CD4-positive, alpha-beta T cell treated with Interleukin-15 for 1 hour (primary cell): ENCODE measurements at places on chromosomes 3 and 15.

GRCh38 chr3:197487911-197488391 is 67.8 kb downstream of the BDH1 start:
- DNase-seq = no peak

GRCh38 chr15:31274496-31275330 is 51.9 kb upstream of the KLF13 start:
- DNase-seq = no peak

GRCh38 chr3:26205475-26205874 is 415.6 kb downstream of the OXSM start:
- no peak for DNase-seq

GRCh38 chr15:80183886-80184285 is 31.1 kb downstream of the FAH start:
- no peak for DNase-seq

GRCh38 chr3:33717616-33717865 is 513 bp downstream of the CLASP2 start:
- DNase-seq = peak; percentile 60

DNA sequence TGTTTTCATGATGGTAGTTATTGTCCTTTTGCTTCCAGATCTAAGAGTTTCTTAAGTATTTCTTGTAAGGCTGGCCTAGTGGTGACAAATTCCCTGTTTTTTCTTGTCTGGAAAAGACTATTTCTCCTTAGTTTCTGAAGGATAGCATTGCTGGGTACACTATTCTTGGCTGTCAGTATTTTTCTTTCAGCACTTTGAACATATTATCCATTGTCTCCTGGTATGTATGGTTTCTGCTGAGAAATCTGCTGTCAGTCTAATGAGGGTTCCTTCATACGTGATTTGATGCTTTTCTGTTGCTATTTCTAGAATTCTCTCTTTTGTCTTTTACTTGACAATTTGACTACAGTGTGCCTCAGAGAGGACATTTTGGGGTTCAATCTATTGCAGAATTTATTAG is 134.3 kb downstream of the CGGBP1 start:
- no peak for DNase-seq

DNA sequence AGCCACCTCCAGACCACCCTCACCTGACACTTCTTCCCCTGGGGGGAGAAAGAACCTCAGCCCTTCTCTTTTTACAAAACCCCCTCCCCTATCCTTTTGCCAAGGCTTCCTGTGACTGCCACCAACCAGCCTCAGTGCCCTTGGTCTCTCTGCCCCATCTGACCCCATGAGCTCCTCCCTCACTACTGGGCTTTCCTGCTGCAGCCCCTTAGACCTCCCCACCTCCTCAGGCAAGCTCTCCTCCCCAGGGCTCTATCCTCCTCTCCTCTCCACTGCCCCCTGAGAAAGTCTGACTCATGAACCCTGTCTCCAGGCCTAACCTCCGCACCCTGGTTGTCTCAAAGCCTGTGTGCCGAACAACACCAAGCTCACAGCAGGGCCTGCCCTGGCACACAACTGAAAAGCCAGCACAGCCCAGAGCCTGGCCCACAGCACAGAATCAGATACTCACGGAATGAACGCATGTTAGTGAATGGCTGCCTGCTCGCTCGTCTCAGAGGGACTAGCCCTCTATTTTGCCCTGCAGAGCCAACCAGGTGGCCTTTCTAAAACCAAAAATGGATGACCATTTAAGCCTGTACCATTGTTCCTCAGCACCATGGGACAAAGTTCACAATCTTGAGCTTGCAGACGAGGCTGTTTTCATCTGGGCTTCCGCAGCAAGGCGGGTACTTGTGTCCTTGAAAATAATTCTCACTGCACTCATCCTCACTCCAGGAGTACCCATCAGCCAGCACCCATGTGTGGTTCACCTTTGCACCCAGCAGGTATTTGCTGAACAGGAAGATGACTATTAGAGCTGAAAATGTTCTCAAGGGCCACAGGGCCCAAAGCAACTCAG is 1.7 kb downstream of the CHDH start:
- no peak for DNase-seq

DNA sequence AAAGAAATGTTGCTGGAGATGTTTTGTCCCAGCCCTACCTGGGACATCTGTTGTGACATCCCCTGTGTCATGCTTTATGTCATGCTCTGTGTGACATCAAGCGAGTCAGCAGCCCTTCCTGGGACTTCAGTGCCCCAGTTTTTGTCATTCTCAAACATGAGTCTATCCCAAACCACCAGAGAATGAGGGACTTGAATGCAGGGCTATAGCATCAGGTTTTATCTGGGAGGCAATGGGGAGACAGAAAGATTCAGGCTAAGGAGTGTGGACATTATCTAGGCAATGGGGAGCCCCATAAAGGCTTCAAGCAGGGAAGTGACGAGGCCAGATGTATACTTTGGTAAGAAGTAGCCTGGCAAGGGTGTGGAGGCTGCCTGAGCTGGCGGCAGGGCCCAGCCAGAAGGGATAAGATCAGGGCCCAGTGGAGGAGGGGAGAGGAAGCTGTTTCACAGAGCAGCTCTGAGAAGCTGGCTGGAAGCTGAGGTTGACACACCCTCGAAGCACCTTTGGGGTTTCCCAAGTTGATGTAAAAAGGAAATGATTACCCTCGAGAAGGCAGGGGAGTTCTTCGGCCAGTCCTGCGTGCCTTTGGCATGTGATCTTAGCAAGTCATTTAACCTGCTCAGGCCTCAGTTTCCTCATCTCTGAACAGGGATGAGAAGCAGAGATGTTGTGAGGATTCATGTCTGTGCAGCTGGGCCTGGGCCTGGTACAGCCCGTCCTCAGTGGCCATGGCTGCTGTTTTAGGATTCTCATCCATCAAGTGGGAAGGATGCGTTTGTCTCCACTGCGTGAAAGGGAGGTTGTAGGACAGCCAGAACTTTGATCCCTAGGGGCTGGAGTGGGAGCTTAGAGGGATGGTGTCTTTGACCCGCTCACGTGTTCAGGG is 34.3 kb downstream of the IRAK2 start:
- DNase-seq = peak; percentile 90

GRCh38 chr3:67361323-67361722 is 293.1 kb downstream of the SUCLG2 start:
- no peak for DNase-seq

DNA sequence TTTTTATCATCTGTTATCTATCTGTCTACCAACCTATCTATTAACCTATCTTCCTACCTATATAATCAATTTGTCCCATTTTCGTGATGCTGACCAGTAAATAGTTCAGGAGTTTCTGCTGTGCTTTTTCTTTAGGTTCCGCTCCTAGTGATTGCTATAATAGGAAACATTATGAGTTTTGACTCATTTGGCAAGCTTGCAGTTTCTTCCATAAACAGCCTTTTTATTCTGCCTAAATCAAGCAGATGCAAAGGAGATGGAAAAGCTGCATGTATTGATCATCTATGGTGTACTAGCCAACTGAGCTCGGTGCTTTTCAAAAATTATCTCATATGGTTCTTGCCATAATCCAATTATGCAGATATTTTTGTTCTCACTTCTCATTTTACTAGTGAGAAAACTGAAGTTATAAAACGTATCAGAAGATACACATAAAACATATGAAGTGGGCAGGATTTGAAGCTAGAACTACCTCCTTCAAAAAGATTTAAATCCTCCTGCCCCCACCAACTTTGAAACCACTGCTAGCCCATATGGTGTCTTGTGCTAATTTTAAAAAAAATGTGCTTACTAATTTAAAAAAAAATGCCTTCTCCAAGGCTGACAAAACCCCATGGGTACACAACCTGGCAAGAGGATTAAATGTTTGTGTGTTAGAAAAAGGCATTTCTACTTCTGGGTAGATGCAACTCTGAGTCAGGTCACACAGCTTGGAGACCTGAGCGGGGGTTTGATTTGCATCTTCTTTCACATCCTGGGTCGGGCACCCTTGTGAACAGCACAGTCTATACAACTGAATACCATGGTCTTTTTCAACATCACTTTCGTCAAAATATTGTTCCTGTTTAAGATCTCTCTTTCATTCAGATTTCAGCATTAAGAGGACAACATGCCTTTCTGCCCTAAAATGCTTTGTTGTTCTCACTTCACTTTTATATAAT is 267.0 kb downstream of the CHL1 start:
- no peak for DNase-seq

DNA sequence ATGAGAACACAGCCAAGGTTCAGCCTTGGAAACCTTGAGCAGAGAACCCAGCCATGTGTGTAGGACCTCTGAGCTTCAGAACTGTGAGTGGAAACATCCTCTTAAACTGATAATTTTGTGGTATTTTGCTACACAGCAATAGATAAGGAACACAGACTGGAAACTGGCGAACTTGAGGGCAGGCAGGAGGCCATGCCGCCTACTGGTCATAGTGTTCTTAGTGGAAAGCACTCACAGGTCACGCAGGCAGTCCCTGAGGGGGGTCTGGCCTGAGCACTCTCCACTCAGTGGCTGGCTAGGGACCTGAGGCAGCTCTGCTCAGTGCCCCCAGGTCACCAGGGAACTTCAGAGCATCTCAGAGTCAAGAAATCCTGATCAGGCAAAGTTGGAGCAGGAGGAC is 9.7 kb upstream of the XIRP1 start:
- DNase-seq = no peak

DNA sequence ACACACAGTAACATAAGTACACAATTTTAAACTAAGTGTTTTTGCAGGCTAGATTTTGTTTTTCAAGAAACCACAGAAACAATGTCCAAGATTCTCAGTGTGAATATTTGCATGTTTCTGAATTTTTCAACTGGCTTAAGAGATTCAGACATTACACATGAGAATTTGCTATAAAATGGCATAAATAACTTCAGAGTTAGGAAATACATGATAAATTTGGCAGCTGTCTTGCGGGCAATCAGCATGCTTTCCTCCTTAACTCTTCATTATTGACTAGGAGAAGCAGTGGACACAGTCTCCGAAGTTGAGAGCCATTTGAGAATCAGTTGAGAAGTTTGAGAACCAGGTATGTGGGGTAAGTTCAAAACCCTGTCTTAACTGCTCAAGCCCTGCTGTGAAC is 625.6 kb upstream of the SGO1 start:
- DNase-seq = no peak

DNA sequence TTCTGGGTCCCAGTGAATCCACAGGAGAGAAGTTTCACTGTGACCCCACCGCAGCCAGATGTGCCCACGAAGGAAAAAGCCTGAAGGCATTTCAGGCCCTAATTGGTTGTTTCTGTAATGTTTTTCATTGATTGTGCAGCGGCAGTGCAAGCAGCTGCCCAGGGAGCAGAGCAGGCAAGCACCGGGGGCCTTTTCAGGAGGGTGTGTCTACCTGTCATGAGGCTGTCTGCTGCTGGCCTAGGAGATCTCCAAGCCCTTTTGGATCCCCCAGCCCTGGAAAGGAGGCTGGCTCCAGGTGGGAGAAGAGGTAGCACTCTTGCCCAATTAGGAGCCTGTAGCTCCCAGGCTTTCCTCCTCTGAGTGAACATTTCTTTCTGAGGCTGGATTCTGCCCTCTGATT is 108.8 kb downstream of the EPHB1 start:
- DNase-seq = no peak

DNA sequence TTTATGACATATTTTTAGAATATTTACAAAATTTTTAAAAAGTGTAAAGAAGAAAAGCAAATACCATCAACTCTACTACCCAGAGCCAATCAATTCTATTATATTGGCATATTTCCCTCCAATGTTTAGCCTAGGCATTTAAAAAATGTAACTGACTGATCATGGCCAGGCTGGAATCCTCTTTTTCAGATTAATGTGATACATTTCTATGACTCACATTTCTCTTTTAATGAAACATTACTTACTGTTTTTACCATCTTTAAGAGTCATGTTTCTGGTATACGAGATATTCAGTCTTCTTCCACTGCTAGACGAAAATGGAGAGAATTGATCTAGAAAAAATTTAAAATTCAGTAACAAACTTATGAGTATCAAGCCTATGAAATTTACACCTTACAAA is 53.4 kb upstream of the DCUN1D1 start:
- no peak for DNase-seq

GRCh38 chr3:124920718-124921117 is 13.8 kb downstream of the MUC13 start:
- DNase-seq = no peak

DNA sequence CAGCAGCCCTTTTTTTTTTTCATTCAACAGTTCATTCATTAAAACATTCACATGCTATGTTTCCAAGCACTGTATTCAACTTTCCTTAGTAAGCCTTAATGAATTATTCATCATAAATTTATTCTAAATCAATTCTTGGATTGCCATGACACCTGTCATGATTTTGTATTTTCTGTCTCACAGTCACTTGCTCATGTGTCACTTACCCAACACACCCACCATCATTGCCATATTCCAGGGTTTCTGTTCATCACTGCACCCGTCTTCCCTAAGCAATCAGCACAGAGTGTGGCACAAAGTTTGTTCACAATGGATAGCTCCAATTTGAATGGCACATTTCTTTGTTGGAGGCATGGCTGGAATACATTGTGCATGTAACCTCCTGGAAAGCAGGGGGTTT is 27.2 kb downstream of the CPNE4 start:
- DNase-seq = no peak

- no peak for DNase-seq
Measured at GRCh38 chr15:54571576-54571975, 593.3 kb downstream of the UNC13C start.

- no peak for DNase-seq
Measured at GRCh38 chr3:188510366-188510765, 356.4 kb downstream of the LPP start.

DNA sequence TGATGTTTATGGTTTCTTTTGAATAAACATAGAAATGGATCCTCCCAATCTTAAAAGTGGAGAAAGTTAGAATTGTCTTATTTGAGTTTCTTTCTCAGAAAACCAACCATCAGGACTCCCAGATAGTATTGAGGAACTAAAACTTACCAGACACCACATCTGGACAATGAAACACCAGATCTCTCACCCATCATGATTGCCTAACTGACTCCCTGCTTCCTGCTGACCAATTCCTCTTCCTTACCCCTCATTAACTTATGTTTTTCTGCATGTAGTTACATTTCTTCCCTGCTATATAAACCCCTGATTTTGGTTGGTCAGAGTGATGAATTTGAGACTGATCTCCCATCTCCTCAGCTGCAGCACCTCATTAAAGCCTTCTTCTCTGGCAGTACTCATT is 242.0 kb upstream of the SETMAR start:
- DNase-seq = no peak

GRCh38 chr15:82810890-82811426 is 1.5 kb downstream of the WHAMM start:
- DNase-seq = peak; percentile 63
